RWPE2 (cell line): ENCODE measurements at places on chromosomes 1 and 21.

DNA sequence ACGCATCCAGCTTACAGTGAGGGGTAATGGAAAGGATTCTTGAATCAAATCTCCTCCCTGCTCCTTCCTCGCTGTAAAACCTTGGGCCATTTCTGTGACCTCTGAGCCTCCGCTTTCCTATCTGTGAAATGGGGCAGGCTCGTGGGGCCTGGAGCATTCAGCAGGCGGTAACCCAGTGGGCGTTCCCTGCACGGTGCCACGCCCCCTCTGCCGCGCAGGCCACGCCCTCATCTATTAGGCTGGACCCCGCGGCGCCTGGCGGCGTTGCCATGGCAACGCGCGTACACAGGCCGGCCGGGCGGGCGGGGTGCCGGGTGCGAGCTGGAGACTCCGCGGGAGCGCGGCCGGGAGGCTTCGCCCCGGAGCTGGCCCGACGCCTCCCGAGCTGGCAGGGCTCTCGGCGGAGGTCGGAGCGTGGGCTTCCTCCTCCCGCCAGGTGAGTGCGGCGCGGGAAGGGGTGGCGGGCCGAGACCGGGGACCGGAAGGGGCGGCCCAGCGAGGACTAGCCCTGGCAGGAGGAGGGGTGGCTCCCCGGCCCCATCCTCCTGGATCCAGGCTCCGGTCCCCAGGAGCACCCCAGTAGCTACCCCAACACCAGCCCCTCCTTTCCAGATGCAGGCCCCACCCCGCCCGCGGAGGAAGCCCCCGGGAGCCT, at the start of gene FHAD1:
TSS of gene FHAD1 (plus strand) at position 264 of the 655 bp plus-strand sequence. CDS start 4,562 bp downstream, outside the sequence.
- H3K36me3 ChIP-seq = no peaks in the 10 kb centered on the region
- H3K27me3 ChIP-seq = no peaks in the 10 kb centered on the region
- peaks cover 10% of the 10 kb centered on the region for H3K4me1 ChIP-seq
- DNase-seq = no peak
- peak within 1 kb of the TSS; percentile 38 for H3K4me3 ChIP-seq

- no peaks in the 10 kb centered on the region for H3K27me3 ChIP-seq
- peak; percentile 35 for DNase-seq
- no peaks in the 10 kb centered on the region for H3K36me3 ChIP-seq
- H3K27ac ChIP-seq = no peak overlapping the region
Observed at GRCh38 chr1:2103266-2103900, 53.2 kb downstream of the PRKCZ start.

GRCh38 chr21:42570362-42570761, 56.7 kb downstream of the SLC37A1 start:
- no peak overlapping the region for H3K27ac ChIP-seq
- no peaks in the 10 kb centered on the region for H3K27me3 ChIP-seq
- H3K4me3 ChIP-seq = no peak overlapping the region
- no peak for DNase-seq
- H3K4me1 ChIP-seq = no peaks in the 10 kb centered on the region
- H3K36me3 ChIP-seq = no peaks in the 10 kb centered on the region

GRCh38 chr1:116794804-116795481, 40.7 kb downstream of the CD2 start:
- no peaks in the 10 kb centered on the region for H3K4me1 ChIP-seq
- no peak for DNase-seq
- H3K27ac ChIP-seq = no peak overlapping the region

GRCh38 chr1:181129771-181130606, 41.5 kb downstream of the IER5 start:
- H3K4me3 ChIP-seq = no peak overlapping the region
- no peaks in the 10 kb centered on the region for H3K27me3 ChIP-seq
- no peaks in the 10 kb centered on the region for H3K36me3 ChIP-seq

- no peak overlapping the region for H3K27ac ChIP-seq
- H3K4me3 ChIP-seq = no peak overlapping the region
- H3K4me1 ChIP-seq = no peaks in the 10 kb centered on the region
- no peak for DNase-seq
- no peaks in the 10 kb centered on the region for H3K27me3 ChIP-seq
Observed at GRCh38 chr21:14099570-14099969, 111.2 kb downstream of the LIPI start.

DNA sequence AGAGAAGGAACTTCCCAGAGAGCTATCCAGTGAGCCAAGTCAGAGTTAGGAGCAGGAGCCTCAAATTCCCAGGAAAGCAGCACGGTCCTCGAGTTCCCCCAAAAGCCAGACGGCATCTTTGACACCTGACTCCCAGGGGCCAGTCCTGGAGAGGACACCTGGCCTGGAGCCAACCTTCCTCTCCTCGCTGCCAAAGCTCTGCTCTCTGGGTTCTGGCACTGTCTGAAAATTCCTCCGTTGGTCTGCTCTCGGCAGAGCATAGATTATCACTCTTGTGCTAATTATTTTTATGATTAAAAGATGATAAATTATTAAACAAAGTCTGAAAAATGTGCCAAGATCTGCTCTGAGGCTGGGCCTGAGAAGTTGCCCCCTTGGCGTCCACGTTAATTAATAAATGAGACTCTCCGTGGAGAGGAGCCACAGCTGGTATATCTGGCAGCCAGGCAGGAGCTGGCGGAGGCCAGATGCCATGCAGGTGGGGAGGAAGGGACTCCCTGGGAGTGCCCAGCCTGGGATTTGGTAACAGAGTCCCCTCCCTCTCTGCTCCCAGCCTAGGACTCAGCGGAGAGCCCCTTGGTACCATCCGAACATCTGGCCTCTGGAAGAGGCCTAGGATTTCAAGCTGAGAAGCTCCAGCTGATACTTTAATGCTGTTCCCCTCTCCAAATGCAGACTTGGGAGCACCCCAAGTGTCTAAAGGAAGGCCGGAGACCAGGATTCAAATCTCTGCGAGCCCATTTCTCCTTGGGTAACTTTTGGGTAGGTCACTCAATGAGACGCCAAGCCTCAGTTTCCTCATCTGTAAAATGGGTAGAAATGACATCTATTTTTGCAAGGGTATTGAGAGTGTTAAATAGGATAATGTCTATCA, 163.7 kb upstream of the POU3F1 start:
- no peaks in the 10 kb centered on the region for H3K27me3 ChIP-seq
- DNase-seq = no peak
- no peaks in the 10 kb centered on the region for H3K4me1 ChIP-seq
- H3K27ac ChIP-seq = no peak overlapping the region

DNA sequence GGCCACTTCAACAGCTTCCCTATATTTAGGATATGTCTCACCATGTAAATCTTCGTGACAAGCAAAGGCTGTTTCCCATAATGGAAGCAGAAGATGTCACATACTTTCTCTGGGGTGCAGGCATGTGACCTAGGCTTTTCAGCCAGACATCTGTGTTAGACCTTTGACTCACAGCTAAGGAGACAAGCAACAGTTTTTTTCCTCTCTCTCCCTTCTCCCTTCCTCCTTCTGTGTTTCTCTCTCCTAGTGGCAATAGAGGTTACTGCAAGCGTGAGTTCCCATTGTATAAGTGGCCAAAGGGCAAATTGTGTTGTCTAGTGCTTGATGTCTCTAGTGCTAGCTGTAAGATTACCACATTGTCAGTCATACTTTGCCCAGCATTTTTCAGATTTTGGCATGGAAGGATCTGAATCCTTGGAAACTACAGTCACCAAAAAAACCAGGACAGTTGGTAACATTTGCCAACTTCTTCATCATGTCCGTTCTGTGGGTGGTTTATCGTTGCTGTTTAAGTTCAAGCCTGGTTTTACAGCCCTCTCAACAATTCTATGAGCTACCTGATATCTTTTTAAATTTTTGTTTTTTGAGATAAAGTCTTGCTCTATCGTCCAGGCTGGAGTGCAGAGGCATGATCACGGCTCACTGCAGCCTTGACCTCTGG, 44.4 kb upstream of the RABGAP1L start:
- no peaks in the 10 kb centered on the region for H3K36me3 ChIP-seq
- no peak for DNase-seq
- no peak overlapping the region for H3K4me3 ChIP-seq
- H3K4me1 ChIP-seq = peaks cover 4% of the 10 kb centered on the region
- H3K27ac ChIP-seq = no peak overlapping the region
- H3K27me3 ChIP-seq = no peaks in the 10 kb centered on the region

- peaks cover 14% of the 10 kb centered on the region for H3K4me1 ChIP-seq
- no peak overlapping the region for H3K27ac ChIP-seq
- no peaks in the 10 kb centered on the region for H3K27me3 ChIP-seq
- no peak overlapping the region for H3K4me3 ChIP-seq
- no peak for DNase-seq
Observed at GRCh38 chr1:92975551-92976232, 14.4 kb upstream of the DIPK1A start.

- H3K27me3 ChIP-seq = peaks cover 3% of the 10 kb centered on the region
- H3K27ac ChIP-seq = no peak overlapping the region
- no peak overlapping the region for H3K4me3 ChIP-seq
- no peak for DNase-seq
Observed at GRCh38 chr1:4027492-4028138, 127.5 kb upstream of the C1orf174 start.

DNA sequence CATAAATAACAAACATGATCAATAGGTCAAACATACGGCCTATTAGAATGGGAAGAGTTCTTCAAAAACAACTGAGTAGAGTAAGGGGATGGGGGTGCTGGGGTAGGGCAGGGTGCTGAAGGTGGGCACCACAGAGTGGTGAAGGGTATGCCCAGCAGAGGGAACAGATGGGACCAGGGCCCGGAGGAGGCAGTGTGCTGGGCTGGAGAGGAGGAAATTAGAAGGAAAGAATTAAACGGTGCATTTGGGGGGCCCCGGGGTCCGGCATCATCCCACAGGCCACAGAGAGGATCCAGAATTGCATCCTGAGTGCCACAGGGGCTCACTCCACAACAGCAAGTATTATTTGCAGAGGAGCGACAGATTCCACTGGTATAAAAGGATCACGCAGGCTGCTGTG, 94.5 kb downstream of the GLIS1 start:
- no peak overlapping the region for H3K27ac ChIP-seq
- no peaks in the 10 kb centered on the region for H3K36me3 ChIP-seq
- peaks cover 2% of the 10 kb centered on the region for H3K4me1 ChIP-seq
- DNase-seq = peak; percentile 10

- no peaks in the 10 kb centered on the region for H3K36me3 ChIP-seq
- H3K27me3 ChIP-seq = no peaks in the 10 kb centered on the region
- H3K4me1 ChIP-seq = peaks cover 4% of the 10 kb centered on the region
Observed at GRCh38 chr1:39788426-39788757, 273 bp downstream of the BMP8B start.

DNA sequence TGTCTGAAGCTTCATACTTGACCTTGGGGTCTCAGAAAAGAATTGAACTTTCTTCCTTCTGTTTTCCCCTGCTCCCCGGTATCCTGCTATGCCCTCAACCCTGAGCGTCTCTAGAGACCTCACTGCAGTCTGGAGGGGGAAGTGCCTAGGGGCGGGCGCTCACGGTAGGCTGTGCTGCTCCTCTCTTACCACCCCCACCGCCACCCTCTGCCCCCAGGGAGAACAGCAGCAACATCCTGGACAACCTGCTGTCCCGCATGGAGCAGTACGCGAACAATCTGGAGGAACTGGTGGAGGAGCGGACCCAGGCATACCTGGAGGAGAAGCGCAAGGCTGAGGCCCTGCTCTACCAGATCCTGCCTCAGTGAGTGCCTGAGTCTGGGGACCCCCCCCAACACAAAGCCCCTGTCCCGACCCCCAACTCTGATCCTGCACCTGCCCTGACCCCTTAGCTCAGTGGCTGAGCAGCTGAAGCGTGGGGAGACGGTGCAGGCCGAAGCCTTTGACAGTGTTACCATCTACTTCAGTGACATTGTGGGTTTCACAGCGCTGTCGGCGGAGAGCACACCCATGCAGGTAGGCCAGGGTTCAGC, 10.3 kb downstream of the NPR1 start:
- H3K4me3 ChIP-seq = no peak overlapping the region
- no peaks in the 10 kb centered on the region for H3K36me3 ChIP-seq
- H3K27me3 ChIP-seq = no peaks in the 10 kb centered on the region
- no peak for DNase-seq
- H3K4me1 ChIP-seq = no peaks in the 10 kb centered on the region
- no peak overlapping the region for H3K27ac ChIP-seq

DNA sequence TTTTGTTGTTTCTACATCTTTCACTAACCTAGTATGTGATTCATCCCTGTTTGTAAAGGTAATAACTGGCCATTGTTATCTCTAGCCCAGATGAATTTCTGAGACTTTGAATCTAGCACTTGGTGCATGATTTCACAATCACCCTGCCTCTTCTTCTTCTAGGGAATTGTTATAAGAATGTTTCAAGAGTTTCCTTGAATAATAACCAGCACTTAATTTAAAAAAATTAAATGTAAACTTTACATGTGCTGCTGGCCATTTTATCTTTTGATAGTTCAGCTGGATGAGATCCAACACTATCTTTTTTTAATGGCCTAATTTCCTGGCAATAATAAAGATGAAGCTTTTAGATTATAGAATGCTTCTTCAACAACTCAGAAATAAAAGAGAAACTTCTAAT, 31.8 kb downstream of the UBE2U start:
- no peak overlapping the region for H3K27ac ChIP-seq
- DNase-seq = no peak
- no peaks in the 10 kb centered on the region for H3K36me3 ChIP-seq
- H3K4me3 ChIP-seq = no peak overlapping the region

DNA sequence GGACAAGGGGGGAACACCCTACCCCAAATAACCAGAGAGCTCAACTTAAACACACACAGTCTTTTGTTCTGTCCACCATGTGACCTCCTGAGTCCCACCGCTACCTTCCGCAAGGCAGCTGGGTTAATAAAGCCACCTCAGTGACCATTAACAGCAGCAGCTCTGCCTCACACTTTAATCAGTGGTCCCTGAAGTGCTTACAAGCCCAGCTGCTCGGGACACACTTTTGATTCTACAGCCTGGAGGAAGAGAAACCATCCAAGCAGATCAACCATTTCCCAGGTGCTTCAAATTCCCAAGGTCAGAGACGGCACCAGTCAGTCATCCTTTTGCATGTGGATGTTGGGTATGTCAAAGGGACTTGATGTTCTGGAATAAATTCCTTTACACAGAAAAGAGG, 70.1 kb downstream of the KCNJ15 start:
- DNase-seq = no peak
- no peaks in the 10 kb centered on the region for H3K36me3 ChIP-seq
- no peak overlapping the region for H3K4me3 ChIP-seq
- peak overlapping the region; percentile 96 for H3K27ac ChIP-seq
- H3K4me1 ChIP-seq = peaks cover 29% of the 10 kb centered on the region

DNA sequence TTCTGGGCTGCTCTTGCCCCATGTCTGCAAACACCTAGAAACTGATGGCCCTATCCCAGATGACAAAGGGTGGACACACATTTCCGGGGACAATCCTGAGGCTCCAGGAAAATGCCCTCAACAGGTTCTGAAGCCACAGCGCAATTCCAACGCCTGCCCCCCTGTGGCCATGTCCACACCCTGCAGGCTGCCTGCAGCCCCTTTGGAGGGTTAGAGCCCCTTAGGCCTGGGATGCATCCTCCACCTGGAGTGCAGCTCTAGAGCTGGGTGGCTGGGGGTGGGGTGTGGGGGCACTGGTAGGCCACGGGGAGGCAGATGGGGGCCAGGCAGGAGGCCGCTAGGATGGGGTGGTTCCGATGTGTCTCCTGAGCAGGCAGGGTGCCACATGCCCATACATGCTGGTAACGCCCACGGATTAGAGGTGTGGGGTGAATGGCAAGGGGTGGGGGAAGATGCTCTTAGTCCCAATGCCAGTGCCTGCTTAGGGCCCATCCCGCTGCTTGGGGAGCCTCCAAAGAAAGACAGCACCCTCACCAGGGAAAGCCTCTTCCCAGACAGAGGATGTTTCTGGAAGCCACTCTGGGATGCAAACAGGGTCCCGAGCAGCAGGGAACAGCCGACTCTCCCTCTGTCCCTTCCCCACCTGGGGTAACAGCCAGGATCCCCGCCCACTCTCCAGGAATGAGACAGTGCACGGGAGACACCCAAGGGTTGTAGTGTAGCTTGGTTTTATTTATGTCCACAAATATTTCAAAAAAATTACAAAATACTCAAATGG, 34.0 kb downstream of the SLC45A1 start:
- no peaks in the 10 kb centered on the region for H3K27me3 ChIP-seq
- H3K4me1 ChIP-seq = peaks cover 8% of the 10 kb centered on the region
- no peak for DNase-seq
- H3K27ac ChIP-seq = no peak overlapping the region
- H3K4me3 ChIP-seq = no peak overlapping the region
